SJSA1 (cell line): ENCODE measurements at places on chromosomes 2 and 18. TPM values are rescaled to one million over a fixed set of nuclear protein-coding genes. Genes with fewer than 3 reads are reported as not detected.
A peak's percentile ranks its signal among the peaks of the same experiment; 100 is the strongest.

- no peak for DNase-seq
These were observed 6.1 kb downstream of the RASGRP3 start for GRCh38 chr2:33482518-33482917.

GRCh38 chr2:190789074-190790004, 91.3 kb upstream of the GLS start:
- DNase-seq: no peak

Gene CAPG
- 0.60 and 1.4 TPM in 2 replicates for total RNA-seq

DNA sequence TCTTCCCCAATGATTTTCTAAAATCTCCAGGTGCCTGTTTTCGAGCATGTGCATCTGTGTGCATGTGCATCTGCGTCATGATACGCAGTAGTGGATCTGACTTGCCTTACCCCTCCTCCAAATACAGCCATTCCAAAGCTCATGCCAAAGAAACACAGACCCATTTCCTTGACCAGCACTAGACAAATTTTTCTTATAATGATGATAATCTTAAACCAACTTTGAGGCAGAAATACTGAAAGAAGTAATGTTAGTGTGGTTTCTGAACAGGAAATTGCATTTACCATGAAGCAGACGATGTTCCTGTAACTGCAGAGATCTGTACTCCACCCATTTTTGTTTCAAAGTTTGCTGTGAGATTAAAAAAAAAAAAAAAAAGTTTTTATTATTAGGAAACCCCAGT, 25.6 kb downstream of the CYTIP start:
- DNase-seq: no peak

Gene SPIRE1
- 27.4 and 31.6 TPM in 2 replicates for total RNA-seq

DNA sequence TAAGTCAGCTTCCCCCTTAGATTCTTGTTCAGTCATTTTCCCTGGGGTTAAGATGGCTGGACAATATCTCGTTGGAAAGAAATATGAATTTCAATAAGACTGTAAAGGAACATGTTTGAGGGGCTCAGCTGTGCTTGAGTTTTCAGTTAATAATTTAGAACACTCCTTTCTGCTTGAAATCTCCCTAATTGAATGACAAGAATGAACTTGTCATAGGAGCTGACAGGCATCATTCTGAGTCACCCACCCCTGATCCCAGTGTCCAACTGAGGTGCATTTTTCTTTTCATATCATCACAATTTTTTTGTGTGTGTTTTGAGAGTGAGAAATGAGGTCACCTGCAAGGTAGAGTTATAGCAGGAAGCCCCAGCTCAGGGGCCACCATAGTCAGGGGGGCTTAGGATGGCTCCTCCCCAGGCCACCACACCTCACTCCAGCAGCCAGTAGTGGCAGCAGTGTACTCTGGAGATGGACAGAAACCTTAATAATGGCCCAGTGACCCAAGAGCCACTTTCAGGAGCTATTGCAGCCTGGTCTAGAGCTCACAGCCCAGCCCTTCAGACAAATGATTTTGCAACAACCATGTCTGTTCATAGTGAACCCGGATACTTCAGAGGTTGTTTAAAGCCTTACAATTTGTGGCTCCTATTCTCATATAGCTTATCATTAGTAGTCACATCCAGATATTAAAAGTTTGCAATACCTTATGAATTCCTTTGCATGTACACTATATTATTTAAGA, 174.5 kb downstream of the MAIP1 start:
- no peak for DNase-seq

DNA sequence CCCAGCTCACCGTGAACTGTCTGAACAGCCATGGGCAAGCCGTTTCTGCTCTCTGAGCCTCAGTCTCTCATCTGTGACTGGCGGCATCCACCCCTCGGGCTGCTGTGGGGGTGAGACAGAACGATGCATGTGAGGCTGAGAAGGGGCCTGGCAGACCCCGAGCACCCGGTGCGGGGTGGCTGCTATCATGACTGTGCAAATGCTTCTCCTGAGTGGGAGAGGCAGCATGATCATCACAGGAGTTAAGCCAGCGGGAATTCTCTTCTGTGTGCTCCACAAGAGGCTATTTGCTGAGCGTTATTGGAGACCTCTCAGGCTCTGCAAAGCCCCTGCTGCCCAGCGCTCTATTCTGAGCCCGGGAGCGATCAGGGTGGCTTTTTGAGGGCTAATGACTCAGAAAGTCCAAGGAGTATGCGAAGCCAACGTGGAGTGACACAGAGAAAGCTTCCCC, 45.8 kb upstream of the ID2 start:
- peak; percentile 84 for DNase-seq

- no peak for DNase-seq
These were observed 25.7 kb upstream of the KCNJ13 start for GRCh38 chr2:232802091-232802490.
